A172 (cell line): ENCODE measurements at places on chromosomes 11 and 22. TPM values are rescaled to one million over a fixed set of nuclear protein-coding genes. Genes with fewer than 3 reads are reported as not detected.

The MMP13 gene
- total RNA-seq = 2.3 and 4.2 TPM in 2 replicates

The RBMXL2 gene
- total RNA-seq = not detected in 2 replicates

The ASCL3 gene
- not detected in 2 replicates for total RNA-seq

The SESN3 gene
- total RNA-seq = not detected in 2 replicates

The KRTAP5-1 gene
- total RNA-seq = not detected in 2 replicates

The ANO9 gene
- 0.19 TPM in 1 of 2 replicates, not detected in the other for total RNA-seq

The TUBA8 gene
- 0.29 and 1.3 TPM in 2 replicates for total RNA-seq

The BAIAP2L2 gene
- total RNA-seq = not detected in 2 replicates

The GGT1 gene
- total RNA-seq = 30.0 and 43.8 TPM in 2 replicates

The ZNF214 gene
- total RNA-seq = 1.8 and 2.3 TPM in 2 replicates

The INS gene
- total RNA-seq = not detected in 2 replicates

The IL17REL gene
- not detected in 2 replicates for total RNA-seq

The POU2AF2 gene
- total RNA-seq = not detected in 2 replicates

The MFRP gene
- not detected in 2 replicates for total RNA-seq
